ENCODE measurements at places on chromosomes 7 and 10.

DNA sequence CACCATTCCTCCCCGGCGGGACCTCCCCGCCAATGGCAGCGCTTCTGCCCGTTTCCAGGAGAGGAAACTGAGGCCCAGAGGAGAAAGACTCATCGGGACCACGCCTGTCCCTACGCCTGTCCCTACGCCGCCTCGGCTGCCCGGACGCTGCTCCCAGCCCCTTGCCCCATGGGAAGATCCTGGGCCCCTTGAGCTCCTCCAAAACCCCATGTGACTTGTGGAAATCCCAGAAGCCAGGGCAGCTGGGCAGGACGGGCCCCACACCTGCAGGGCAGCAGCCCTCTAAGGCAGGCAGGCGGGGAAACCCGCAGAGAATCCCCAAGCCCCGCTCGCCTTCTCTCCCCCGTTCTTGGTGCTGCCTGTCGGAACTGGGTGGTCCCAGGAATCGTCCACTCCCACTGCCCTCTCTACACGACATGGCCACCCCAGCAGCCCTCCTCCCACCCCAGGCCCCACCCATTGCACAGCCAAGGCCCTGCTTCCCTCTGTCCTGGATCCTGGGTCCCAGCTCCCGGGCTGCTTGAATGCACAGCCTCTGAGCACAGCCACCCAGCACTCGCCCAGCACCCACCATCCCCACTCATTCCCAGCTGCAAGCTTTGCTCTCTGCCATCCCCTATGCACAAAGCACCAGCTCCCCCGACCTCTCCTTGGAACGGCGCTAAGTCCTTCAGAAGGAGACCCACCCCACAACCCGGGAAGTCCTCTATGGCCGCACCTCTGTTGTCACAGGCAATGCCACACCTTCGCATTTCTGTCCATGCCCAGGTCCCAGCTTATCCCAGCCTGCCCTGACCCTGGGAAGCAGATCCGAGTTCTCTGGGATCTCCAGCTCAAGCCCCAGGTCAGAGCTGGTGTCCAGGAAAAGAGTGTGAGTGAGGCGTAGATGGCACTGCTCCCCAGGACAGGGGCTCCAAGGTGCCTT lies 50.6 kb downstream of the SLC29A4 start:
- no peak for DNase-seq

GRCh38 chr7:73683788-73684693 lies 644 bp downstream of the BUD23 start:
- no peak for DNase-seq

DNA sequence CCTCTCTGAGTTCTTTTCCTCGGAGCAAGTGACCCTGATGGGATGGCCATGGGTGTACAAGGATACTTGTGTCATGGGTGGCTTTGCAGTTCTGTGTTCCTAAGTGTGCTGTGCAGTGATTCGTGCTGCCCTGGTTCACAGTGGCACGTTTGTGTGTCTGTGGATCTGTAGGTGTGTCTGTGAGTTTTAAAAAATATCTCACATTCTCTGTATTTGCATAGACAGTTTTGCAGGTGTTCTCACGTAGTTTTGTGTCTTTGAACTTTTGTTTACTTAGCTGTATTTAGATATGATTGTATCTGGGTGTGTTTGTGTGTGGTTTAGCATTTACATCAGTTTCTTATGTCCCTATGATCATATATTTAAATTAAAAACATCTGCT lies 3.7 kb downstream of the ZNF775 start:
- no peak for DNase-seq

DNA sequence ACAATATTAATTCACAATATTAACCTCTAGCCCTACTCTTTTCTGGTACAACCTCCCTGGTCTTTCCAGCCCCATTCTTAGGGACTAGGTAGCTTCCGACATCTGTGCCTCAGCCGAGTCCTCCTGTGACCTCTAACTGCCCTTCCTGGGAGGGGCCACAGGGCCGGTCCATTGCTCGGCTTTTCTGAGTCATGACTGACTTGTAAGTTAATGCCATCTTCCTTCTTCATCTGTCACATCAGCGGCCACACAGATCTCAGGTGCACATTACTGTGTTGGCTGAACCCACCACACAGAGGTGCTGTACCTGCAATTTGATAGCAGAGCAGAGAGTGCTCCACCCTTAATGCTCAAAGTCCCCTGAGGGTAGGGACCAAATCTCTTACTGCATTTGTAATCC lies 4.1 kb upstream of the CPA4 start:
- DNase-seq, result no peak

GRCh38 chr7:123070702-123071286 lies 75.3 kb upstream of the TAS2R16 start:
- no peak for DNase-seq

DNA sequence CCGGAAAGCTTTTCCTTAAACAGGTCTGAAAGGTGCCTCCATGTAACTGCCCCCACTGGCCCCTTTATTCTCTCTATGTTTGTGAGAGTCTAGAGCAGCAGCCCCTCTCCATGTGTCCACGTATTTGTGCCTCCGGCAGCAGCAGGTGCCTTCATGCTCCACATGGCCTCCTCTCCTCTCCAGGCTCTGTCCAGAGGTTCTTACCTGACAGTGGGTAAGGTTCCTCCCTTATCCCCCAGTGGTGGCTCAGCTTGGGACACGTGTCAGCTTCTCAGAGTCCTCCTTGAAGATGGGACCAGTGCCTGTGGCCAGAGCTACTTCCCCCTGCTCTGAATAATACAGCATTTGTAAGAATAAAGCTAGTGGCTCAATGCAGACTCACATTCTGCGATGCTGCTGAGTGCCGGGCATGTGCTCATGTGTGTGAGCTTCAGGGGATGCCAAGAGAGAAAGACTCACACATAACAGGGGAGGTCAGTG lies 7.9 kb downstream of the CALML3 start:
- DNase-seq, result no peak

DNA sequence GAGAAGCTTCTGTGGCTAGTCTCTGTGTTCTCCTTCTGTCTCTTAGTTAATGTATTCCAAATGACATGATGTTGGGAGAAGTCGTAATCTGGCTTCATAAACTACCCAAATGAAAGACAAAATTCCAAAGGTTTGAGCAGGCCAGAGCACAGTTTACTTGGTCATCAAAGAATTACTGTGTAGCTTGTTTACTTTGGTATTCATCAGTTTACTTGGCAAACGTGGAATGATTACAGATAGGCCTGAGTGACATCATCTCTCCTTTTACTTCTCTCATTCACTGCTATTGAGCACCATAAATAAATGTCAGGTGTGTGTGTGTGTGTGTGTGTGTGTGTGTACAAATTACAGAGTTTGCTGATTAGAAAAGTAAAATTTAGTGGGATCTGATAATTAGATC lies 327.3 kb downstream of the PHTF2 start:
- no peak for DNase-seq

DNA sequence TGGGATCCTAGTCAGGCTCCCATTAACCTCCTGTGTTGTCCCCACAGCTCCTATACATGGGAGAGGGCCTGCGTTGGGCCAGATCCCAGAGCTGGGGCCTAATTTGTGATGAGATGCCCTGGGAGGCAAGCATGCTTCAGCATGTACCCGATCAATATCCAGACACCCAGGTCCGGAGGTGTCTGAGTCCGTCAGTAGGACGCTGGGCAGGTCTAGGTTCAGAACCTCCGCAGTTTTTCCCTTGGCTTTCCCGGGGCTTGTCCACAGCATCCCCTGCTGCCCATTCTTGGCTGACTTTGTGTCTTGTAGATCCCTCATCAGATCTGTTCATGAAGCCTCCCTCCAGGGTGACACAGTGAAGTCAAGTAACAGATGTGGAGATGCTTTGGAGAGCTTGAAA lies 32.7 kb upstream of the RBAK start:
- no peak for DNase-seq

GRCh38 chr10:125629758-125630376 lies 53.1 kb downstream of the TEX36 start:
- no peak for DNase-seq

DNA sequence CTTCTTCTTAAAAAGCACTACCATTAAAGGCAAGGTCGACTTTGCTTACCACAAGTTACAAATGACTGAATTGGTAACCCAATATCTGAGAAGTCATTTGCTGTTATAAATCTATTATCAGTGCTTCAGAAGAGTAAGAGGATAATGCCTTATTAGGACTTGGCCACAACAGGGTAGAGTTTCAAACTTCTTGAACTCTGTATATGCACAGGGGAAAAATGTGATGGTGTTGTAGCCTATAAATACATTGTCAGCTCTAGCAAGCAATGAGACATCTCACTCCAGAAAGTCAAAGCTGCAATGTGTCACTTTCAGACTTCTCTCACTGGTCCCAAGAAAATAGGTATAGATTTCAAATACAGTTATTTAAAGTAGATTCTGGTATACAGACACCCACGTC lies 9.3 kb downstream of the TFEC start:
- DNase-seq, result no peak

DNA sequence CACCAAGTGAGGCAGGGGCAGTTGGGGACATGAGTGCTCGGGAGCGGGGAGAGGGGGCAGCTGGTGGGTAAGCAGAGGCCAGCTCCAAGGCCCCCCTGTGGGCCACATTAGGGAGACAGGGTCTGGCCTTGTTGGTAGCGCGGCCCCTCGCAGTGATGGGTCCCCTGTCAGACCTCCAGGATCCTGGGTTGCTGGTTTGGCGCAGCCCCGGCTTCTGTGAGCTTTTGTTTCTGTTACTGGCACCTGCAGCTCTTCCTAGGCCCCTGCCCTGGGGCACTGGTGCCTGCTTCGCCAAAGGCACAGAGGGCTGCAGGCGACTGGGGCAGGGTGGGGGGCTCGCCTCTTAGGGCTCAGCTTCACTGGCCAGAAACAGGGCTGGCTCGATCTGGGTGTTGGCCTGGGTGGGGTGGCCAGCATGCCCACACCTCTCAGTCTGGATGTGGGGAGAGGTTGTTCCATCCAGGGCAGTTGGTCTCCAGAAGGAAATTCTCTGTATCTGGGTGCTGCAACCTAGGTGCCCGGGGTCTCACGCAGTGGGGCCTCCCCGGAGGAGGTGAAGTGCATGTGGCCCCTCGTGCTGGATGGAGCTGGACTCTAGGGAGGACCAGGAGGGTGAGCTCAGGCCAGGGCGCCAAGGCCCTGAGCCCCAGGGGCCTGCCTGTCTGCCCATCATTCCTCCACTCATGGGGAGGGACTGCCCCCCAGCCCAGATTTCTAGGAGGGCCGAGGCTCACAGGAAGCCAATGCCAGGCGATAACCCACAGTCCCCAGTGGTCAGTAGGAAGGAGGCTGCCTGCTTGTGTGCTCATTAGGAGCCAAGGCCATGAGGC lies 138.6 kb downstream of the LHPP start:
- DNase-seq, result no peak

GRCh38 chr10:7541137-7542087 lies 125.4 kb downstream of the ITIH5 start:
- no peak for DNase-seq

GRCh38 chr10:69934768-69935167 lies 117.9 kb upstream of the MACROH2A2 start:
- no peak for DNase-seq

DNA sequence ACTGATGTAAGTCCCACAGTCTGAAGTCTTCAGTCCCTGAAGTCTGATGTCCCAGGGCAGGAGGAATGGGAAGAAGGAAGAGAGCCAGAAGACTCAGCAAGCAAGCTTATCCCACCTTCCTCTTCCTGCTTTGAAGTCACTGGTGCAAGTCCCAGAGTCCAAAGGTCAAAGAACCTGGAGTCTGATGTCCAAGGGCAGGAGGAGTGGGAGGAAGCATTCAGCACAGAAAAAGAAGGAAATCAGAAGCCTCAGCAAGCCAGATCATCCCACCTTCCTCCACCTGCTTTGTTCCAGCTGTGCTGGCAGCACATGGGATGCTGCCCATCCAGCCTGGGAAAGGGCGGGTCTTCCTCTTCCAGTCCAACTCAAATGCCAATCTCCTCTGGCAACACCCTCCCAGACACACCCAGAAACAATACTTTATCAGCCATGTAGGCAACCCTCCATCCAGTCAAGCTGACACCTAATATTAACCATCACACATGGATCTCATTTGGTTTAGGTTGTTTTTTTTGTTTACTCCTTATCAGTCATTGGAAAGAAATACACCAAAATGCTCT lies 50.9 kb downstream of the ADAM12 start:
- no peak for DNase-seq

GRCh38 chr7:92039900-92040299 lies 94.4 kb downstream of the CYP51A1 start:
- DNase-seq, result no peak

DNA sequence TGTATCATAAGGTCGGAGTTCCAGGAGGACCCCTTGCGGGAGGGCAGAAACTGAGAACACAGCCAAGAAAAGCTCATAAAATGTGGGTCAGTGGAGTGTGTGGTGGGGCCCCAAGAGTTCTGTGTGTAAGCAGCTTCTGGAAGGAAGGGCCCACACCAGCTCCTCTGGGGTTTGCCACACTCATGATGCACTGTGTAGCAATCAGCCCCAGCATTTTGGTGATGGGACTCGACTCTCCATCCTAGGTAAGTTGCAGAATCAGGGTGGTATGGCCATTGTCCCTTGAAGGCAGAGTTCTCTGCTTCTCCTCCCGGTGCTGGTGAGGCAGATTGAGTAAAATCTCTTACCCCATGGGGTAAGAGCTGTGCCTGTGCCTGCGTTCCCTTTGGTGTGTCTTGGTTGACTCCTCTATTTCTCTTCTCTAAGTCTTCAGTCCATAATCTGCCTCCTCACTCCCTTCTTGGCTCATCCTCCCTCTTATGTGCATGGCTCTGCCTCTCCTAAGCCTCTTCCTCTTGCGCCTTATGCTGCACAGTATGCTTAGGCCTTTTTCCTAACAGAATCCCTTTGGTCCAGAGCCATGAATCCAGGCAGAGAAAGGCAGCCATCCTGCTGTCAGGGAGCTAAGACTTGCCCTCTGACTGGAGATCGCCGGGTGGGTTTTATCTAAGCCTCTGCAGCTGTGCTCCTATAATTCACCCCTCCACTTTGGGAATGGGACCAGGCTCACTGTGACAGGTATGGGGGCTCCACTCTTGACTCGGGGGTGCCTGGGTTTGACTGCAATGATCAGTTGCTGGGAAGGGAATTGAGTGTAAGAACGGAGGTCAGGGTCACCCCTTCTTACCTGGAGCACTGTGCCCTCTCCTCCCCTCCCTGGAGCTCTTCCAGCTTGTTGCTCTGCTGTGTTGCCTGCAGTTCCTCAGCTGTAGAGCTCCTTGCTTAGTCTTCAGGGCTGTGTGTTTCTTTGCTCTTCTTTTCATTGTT lies 17.8 kb downstream of the PRSS2 start:
- DNase-seq, result no peak

- no peak for DNase-seq
Measured at GRCh38 chr7:31924251-31924650, 146.0 kb downstream of the PDE1C start.

GRCh38 chr10:78750418-78750817 lies 318.3 kb upstream of the ZMIZ1 start:
- DNase-seq, result no peak
